RPMI8226 (cell line): ENCODE measurements at places on chromosomes 5 and 9.

- no peak for DNase-seq
Measured at GRCh38 chr5:172901788-172902496, 57.3 kb upstream of the RPL26L1 start.

- DNase-seq: no peak
Measured at GRCh38 chr5:34511915-34512314, 144.2 kb upstream of the RAI14 start.

DNA sequence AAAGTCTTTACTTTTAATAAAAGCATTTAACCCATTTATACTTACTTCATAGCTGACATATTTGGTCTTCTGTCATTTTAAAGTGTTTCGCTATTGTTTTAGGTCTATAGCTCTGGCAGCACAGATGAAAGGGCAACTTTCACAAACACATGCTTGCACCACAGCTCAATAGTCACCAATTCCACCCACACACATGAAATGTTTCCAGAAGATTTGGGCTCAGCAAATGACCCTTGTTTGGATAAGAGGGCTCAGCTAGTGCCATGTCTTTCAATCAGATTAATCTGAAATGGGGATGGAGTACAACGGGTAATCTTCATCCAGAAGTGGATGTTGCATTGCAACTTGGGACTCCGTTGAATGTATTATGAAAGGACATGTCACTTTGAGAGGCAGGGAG lies 176.0 kb downstream of the FGF18 start:
- no peak for DNase-seq

GRCh38 chr5:88743231-88743834 lies 139.7 kb downstream of the MEF2C start:
- DNase-seq: no peak

DNA sequence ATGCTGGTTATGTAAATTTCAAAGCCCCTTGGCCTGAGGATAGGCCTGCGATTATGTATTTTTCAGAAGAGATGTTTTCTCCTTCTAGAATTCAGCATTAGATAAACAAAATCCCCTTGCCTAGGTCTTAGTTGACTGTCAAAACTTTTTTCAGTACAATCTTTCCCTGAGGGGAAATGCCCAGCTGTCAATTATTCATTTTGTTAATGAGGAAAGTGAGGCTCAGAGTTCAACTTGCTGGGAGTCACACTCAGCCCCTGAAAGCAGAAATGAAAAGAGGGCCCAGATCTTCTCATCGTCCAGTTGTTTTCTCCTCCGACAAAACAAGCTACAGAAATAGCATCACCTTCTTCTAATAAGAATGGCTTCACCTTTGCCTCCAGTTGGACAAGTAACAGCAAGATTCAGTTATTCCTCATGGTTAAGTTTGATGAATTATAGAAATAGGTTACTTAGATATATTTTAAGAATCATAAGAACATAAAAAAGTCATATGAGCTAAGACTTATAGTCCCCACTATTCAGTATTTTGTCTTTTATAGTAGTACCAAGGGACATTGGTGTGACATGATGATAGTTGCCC lies 627.1 kb upstream of the WWC1 start:
- DNase-seq: no peak
